H7 (cell line): ENCODE measurements at places on chromosomes 11 and 22.

DNA sequence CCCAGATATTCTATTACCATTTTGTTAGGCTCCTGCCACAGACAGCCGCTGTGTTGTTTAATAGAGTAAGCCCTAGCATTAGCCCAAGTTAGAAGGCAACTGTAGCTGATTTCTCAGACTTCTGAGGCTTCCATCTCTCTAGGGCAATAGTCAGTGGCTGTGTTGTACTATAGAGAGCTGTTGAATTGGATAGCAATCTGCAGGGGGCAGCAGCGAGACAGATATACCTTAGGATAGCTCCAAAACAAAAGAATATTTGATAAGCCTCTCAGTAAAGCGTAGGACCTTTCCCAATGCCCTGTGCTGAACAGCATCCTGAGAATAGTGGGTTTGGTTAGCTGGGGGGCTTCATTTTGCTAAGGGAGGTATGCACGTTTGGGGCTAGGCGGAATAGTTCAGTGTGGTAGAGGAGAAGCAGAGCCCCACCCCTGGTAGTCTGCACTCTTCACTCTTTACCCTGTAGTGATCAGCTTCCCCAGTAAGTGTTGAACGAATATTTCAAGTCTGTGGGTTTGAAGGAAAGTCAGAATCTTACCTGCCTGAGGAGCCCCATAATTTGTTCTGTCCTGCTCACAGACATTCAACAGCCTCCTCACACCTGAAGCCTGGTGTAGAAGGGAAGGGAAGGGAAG is 515.1 kb downstream of the INSC start:
- DNase-seq, result peak; percentile 43

DNA sequence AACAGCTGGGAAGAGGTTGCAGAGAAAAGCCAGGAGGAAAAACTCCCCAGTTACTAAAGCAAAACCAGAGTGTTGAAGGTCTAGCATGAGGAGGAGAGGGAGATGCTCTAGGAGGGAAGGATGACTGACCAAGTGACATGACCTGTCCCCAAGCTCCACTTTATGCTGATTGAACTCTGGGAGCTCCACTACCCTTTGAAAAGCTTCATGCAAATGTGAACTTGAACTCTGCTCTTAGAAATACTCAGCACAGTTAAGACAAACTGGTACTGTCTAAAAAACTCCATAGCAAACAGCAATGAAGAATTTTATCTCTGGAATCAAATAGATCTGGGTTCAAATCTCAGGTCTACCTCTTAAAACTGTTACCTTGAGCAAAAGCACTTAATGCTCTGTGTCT is 14.5 kb upstream of the POU2AF1 start:
- DNase-seq, result no peak

- no peak for DNase-seq
Observed at GRCh38 chr11:24046731-24047130, 450.1 kb upstream of the LUZP2 start.

DNA sequence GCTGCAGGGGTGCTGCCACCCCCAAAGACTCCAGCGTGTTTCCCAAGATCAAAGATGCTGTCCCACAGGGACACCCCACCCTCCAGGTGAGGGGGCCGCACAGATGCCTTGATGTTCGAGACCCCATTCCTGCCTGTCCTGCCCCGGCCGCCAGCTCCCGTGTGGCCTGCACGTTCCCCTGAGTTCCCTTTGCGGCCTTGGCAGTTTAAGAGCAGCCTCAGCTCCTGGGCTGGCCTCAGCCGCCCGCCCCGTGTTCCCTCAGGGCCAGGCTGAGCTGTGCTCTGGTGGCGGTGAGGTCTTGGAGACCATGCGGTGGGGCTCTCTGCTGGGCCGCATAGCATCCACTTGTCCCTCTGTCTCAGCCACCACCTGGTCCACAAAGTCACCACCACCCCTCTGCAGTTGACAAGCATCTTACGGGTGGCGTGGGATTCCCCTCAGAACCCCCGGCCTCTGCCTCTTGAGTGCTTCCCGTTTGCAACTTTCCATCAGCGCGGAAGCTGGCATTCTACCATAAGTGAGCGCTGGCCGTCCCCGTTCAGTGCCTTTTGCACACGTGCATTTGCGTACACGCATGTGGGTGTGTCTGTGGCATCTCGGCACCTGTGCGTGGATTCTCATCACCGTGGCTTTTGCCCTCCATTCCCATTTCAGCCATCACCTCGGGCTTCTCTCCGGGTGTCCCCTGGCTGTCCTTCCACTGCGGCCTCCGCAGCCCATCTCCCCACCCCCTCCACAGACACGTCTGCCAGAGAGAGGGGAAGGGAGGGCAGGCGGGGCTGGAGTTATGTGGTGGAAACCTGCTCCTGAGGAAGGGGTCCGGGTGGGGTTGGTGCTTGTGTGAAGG is 35.9 kb downstream of the CTTN start:
- DNase-seq, result no peak

GRCh38 chr22:29226351-29226981 is 20.8 kb downstream of the EMID1 start:
- DNase-seq, result peak; percentile 35
